ENCODE measurements at places on chromosomes 5 and 9.
A peak's percentile ranks its signal among the peaks of the same experiment; 100 is the strongest.

- peak; percentile 47 for DNase-seq
These were observed 563 bp downstream of the SNAPC4 start for GRCh38 chr9:136399176-136400037.

- peak; percentile 71 for DNase-seq
These were observed 163.9 kb downstream of the CEMIP2 start for GRCh38 chr9:71604197-71605063.

GRCh38 chr9:121634329-121635261, 16.8 kb upstream of the DAB2IP start:
- DNase-seq: peak; percentile 23

GRCh38 chr9:118577121-118577520, 792.1 kb downstream of the BRINP1 start:
- DNase-seq: no peak

DNA sequence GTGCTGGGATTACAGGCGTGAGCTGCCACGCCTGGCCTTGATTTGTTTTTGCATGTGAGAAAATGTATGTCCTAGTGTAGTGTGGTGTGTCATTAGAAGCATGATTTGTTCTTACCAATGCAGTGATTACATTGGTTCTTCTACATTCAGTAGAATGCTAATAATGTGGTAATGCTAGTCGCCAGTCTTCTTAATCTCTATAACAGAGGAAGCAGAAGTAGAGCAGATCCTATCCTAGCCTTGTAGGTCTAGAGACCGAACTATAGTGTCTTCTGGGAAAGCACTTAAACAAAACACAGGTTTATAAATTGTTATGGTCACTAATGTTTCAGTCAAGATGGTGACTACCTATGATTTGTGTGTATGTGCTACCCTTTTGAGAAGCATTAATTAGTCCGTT, 197.5 kb upstream of the DMRT1 start:
- DNase-seq: no peak

- DNase-seq: no peak
These were observed 191.0 kb upstream of the KIF2A start for GRCh38 chr5:62115014-62115413.

DNA sequence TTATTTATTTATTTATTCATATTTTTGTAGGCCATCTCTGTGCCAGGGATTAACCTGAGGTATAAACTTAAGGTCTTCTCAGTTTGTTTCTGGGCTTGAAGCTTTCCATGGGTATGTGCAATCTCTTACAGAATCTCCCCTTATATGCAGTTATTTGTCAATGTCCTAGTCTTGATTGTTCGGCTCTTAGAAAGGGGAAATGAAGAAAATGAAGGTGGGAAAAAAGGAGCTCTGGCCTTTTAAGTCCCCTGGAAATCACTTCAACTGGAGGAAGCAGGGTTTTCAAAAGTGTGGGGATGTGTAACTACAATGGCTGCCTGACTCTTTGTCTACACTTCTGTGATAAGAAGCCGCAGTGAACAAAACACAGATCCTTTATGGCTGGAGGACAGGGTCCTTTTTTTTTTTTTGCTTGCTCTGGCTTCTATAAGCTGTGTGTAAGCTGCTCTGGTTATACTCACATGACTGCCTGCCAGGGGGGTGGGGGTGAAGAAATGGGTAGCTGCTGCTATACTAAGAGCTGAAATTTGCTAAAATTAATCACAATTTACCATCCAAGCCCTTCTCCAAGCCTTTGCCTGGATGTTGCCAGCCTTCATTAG, 33.7 kb downstream of the CENPP start:
- DNase-seq: no peak

DNA sequence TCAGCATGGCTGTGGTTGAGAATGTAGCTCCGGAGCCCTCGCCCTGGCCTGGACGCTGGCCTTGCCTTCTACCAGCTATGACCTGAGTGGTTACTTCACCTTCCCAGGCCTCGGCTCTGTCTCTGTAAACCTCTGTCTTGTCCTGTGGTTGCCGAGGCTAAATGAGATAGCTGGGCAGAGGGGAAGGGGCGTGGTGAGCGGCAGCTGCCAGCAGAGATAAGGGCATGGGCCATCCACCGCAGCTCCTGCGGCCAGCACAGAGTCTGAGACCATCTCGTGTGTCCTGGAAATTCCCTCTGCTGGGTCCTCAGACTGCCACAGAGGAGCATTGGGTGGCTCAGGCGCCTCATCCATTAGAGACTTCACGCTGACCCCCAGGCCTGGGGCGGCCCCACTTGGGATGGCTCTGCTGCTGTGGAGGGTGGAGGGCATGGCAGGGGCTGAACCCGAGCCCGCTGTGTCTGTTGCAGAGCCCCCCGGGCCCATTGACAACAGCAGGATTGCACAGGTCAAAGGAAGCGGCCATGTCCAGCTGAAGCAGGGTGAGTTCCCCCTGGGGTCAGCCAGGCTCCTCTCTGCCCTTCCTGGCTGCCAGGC, 43.9 kb downstream of the USP20 start:
- no peak for DNase-seq

DNA sequence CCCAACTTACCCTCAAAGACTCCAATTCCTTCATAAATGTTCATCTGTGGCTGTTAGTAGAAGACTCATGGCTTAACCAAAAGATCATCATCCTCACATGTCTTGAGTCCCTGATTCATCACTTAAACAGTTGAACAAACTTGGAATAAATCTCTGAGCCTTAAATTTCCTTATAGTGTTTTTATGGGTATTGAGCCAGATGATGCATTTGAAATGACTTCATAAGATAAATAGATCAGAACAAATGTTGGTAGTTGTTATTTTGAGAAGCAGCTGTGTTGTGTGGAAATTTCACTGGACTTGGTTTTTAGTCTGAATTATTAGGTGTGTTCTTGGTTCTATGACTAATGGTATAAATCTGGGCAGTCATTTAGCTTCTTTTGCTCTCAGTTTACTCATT, 236.2 kb downstream of the NNT start:
- DNase-seq: no peak

- no peak for DNase-seq
These were observed 233.8 kb downstream of the PIK3R1 start for GRCh38 chr5:68449380-68449779.

DNA sequence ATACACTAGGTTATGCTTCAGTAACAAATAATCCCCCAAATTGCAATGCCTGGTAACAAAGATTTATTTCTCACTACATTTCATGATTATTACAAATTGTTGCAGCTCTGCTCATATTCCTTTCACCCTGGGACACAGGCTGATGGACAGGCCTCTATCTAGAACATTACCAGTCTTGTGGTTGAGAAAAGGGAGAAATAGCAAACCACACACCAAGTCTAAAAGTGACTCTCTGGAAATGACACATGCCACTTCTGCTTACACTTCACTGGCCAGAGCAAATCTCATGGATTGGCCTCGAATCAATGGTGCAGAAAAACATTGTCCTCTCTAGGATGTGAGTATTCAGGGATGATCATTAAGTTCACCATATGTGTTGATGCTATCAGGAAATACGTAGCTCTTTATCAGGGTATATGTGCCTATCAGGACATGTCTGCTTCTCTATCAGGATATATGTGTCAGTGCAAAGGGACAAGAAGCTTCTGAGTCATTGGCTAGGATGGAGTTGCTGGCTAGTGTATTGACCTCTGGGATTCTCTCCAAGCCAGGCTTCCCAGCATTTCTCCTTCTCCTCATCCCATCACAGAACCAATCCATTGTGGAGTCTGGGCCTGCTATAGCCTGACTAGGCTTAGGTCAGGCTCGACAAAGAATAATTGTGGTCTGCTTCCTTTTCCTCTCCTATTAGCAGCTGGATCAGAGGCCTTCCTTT, 91.1 kb upstream of the CEP78 start:
- DNase-seq: peak; percentile 29

- DNase-seq: no peak
These were observed 49.9 kb upstream of the GDNF start for GRCh38 chr5:37889612-37890317.

- no peak for DNase-seq
These were observed 69.6 kb downstream of the ADAMTSL1 start for GRCh38 chr9:18543406-18544192.

Data from GM12865 (cell line).